ENCODE measurements at places on chromosomes 6 and 20. TPM values are rescaled to one million over a fixed set of nuclear protein-coding genes. Genes with fewer than 3 reads are reported as not detected.

GRCh38 chr6:80733641-80734040 lies 627.2 kb downstream of the BCKDHB start:
- no peaks in the 10 kb centered on the region for H3K27me3 ChIP-seq
- H3K4me3 ChIP-seq, result no peak overlapping the region
- H3K36me3 ChIP-seq, result no peaks in the 10 kb centered on the region
- no peak for DNase-seq

EPPIN gene
- total RNA-seq, result not detected

- DNase-seq, result no peak
- H3K27me3 ChIP-seq, result peaks cover 4% of the 10 kb centered on the region
- no peak overlapping the region for H3K27ac ChIP-seq
- H3K4me3 ChIP-seq, result no peak overlapping the region
- peaks cover 2% of the 10 kb centered on the region for H3K4me1 ChIP-seq
- H3K36me3 ChIP-seq, result no peaks in the 10 kb centered on the region
Measured at GRCh38 chr20:39333211-39333610, 371.1 kb downstream of the DHX35 start.

GRCh38 chr6:154460306-154461071 lies 50.0 kb downstream of the CNKSR3 start:
- no peaks in the 10 kb centered on the region for H3K36me3 ChIP-seq
- H3K27ac ChIP-seq, result no peak overlapping the region
- H3K4me3 ChIP-seq, result no peak overlapping the region
- no peaks in the 10 kb centered on the region for H3K4me1 ChIP-seq
- no peak for DNase-seq

GRCh38 chr6:111555036-111555435 lies 50.6 kb downstream of the TRAF3IP2 start:
- H3K4me3 ChIP-seq, result no peak overlapping the region
- peaks cover 22% of the 10 kb centered on the region for H3K36me3 ChIP-seq
- no peak overlapping the region for H3K27ac ChIP-seq

OR2W1 gene
- total RNA-seq, result not detected

DNA sequence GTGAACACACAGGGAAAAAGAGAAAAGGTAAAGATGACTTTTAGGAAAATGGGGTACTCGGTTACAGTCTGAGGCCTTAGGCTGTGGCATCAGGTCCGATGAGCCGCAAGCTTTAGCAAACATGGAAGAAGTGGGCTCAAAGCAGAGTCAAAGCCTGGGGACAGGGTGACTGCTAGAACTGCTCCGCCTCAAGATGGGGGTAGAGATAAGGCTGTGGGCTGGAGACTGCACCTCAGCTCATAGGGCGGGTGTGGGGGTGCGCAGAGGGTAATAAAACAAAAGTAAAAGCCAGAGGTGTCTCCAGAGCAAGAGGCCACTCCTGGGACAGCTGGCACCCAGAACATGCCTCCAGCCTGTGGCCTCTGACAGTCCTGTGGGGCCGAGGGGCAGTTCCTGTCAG lies 21.3 kb upstream of the SYNDIG1 start:
- no peaks in the 10 kb centered on the region for H3K27me3 ChIP-seq
- no peaks in the 10 kb centered on the region for H3K36me3 ChIP-seq
- no peaks in the 10 kb centered on the region for H3K4me1 ChIP-seq
- H3K27ac ChIP-seq, result no peak overlapping the region
- DNase-seq, result no peak

DNA sequence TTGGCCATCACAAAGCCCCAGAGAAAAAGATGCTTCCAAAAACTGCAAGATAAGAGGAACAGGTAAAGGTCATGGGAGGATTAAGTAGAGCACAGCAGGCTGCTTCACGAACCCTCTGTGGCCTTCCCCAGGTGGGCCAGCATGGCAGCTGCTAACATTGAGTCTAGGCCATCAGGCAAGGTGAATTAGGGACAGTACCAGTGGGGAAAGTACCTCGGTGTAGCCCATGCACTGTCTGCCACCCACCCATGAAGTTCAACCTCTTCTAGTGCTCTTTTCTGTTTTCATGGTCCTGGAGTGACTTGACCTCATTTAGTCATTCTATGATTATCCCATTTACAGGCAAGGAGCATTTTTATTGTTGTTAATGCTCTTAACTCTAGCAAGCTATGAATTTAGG lies 108.6 kb upstream of the DUSP22 start:
- no peak for DNase-seq
- peak overlapping the region; percentile 60 for H3K27ac ChIP-seq
- H3K27me3 ChIP-seq, result no peaks in the 10 kb centered on the region
- peaks cover 83% of the 10 kb centered on the region for H3K4me1 ChIP-seq
- peak overlapping the region; percentile 66 for H3K4me3 ChIP-seq
- no peaks in the 10 kb centered on the region for H3K36me3 ChIP-seq
